ENCODE measurements at places on chromosomes 12 and 14. TPM values are rescaled to one million over a fixed set of nuclear protein-coding genes. Genes with fewer than 3 reads are reported as not detected.

The ULK1 gene
- 25.9 TPM for total RNA-seq

The SCNN1A gene
- 122 TPM for total RNA-seq

The ARG2 gene
- total RNA-seq = 5.9 TPM

The PLBD1 gene
- 21.2 TPM for total RNA-seq

The PEBP1 gene
- total RNA-seq = 193 TPM

The NTN4 gene
- total RNA-seq = 72.4 TPM

The TAS2R7 gene
- total RNA-seq = 0.31 TPM

The GATC gene
- 27.6 TPM for total RNA-seq

The PMCH gene
- total RNA-seq = not detected

The MAP3K9 gene
- total RNA-seq = 5.4 TPM

The MYO1H gene
- 0.15 TPM for total RNA-seq

All from lung (tissue), 17 donors.